ENCODE measurements at places on chromosomes 5 and 9.

DNA sequence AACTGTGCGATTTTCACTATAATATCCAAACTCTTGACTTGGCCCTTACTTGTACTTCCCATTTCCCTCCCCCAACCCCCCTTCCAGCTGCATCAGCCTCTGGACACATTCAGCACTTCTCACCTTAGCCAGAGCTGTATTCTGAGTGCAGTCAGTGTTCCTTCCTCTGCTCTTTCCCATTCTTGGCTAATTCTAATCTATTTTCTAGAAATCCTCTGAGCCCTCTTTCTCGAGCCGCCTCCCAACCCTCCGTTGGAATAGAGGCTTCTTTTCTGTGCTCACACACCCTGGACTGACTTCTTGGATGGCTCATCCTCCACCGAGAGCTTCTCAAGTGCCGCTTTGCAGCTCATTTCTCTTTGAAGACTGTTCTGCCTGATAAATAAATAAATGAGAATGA lies 188.8 kb downstream of the NTRK2 start:
- DNase-seq: no peak

DNA sequence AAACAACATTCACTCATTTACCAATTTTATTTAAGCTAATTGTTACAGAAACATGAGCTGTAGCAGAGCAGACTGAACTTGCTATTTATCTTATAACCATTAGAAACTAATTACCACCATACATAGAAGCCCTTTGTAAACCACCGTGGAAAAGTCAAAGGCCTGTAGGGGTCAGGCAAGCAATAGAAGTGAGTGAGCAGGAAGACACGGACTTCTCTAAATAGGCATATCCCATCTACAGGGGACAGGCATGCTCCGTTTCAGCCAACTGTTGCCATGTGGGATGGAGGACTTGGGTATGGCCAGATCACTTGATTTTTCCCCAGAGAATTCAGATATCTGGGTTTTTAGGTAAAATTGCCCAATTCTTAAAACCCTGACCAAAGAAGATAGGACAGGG lies 44.8 kb downstream of the PRRC1 start:
- DNase-seq: no peak

GRCh38 chr5:151034422-151035379 lies 14.3 kb downstream of the GPX3 start:
- no peak for DNase-seq

- DNase-seq: no peak
Observed at GRCh38 chr9:102113191-102113590, 374.7 kb upstream of the GRIN3A start.

DNA sequence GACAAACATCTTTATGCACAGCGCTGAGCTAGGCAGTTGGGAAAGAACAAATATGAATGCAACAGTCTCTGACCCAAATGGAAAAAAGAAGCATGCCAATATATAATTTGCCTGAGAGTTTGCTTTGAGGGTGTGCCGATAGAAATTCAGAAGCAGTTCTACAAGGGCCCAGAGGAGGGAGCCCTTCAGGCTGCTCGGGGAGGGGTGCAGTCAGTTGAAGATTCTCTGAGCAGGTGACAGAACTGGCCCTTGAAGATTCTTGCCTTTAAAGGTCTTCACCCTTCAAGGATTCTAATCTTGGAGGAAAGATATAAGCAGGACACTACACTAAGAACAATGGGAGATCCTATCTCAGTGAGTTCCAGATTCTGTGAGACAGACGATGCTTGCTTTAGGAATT lies 3.7 kb upstream of the PAPPA start:
- no peak for DNase-seq

- DNase-seq: no peak
Observed at GRCh38 chr9:105244734-105245028, 230 bp downstream of the SLC44A1 start.

DNA sequence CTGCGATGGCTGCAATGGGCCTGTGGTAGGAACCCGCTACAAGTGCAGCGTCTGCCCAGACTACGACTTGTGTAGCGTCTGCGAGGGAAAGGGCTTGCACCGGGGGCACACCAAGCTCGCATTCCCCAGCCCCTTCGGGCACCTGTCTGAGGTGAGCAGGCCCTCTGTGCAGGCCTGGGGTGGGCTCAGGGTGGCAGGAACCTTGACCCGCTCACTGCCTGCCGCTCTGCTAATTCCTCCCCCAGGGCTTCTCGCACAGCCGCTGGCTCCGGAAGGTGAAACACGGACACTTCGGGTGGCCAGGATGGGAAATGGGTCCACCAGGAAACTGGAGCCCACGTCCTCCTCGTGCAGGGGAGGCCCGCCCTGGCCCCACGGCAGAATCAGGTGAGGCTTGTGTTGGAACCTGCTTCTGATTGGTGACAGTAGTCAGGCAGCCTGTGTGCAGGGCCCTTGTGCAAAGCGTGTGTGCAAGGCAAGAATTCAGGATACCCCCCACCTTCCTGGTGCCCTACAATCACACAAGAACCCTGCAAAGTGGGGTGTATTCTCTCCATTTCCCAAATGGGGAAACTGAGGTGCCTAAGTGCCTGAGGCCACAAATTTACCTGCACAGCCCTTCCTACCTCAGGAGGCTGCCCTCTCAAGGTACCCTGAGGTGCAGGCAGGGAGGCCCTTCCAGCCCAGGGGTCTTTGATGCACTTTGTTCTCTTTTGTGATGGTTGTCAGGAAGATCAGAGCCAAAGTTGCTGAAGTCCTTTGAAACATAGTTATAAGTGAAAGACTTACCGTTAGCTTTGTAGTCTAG lies 3.4 kb downstream of the SQSTM1 start:
- no peak for DNase-seq

DNA sequence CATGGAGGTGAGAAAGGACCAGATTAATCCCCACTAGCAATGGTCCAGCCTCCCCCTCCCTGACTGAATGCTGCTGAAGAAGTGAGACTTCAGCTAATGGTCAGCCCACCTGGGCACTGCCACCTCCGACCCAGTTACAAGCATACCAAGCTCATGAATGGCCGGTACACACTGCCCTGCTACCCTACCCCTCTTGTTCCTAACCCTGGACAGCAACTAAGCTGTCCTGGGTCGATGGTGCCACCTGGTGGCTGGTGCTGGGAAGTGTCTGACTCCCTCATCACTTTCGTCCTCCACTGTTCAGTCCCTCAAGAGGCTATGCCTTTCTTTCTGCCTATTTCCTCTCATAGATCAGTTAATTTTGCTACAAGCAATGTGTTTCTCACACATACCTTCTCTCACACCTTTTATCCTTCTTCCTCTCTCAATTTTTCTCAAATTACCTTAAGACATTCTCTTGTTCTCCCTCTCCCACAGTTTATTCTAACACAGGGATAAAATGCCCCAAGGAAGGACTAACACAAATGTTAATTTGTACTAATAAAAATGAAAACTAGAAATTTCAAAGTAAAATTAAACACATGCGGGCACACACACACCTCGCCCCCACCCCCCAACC lies 42.4 kb downstream of the PAX5 start:
- DNase-seq: peak; percentile 60

DNA sequence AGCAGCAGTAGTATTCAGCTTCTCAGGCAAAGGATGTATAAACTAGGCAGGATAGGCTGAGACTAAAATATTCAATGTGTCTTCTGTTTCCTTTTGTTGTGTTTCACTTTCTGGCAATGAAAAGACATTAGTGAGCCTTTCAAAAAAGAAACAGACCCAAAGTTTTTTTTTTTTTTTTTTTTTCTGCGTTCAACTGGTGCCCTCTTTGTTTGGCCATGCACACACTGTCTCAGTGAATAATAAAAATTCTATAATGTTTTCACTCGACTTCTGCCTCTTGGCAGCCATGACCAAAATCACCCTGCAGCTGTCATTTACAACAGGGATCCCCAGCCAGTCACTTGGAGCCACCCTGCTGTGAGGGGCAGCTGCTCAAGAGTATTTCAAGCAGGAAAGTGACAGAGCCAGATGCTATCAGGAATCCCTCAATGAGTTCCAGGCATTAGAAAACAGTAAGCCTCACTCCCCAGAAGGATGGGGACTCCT lies 44.0 kb upstream of the MAN2A1 start:
- DNase-seq: no peak

DNA sequence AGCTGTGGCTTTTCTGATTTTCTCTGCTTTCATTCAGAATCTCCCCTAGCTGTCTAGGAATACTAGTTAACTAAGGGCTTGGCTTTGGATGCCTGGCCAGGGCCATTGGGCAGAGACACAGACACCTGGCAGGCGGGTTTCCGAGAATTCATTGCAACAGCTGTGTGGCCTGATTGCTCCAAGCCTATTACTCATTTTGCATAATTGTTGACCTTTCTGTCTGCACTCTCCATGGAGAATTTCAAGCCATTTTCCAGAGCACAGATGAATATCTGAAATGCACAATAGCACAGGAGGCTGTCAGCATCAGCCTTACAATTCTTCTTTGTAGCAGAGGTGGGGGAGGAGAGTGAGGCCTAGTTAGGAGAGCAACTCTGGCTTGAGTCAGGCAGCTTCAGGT lies 310.5 kb downstream of the DMAC1 start:
- DNase-seq: no peak

DNA sequence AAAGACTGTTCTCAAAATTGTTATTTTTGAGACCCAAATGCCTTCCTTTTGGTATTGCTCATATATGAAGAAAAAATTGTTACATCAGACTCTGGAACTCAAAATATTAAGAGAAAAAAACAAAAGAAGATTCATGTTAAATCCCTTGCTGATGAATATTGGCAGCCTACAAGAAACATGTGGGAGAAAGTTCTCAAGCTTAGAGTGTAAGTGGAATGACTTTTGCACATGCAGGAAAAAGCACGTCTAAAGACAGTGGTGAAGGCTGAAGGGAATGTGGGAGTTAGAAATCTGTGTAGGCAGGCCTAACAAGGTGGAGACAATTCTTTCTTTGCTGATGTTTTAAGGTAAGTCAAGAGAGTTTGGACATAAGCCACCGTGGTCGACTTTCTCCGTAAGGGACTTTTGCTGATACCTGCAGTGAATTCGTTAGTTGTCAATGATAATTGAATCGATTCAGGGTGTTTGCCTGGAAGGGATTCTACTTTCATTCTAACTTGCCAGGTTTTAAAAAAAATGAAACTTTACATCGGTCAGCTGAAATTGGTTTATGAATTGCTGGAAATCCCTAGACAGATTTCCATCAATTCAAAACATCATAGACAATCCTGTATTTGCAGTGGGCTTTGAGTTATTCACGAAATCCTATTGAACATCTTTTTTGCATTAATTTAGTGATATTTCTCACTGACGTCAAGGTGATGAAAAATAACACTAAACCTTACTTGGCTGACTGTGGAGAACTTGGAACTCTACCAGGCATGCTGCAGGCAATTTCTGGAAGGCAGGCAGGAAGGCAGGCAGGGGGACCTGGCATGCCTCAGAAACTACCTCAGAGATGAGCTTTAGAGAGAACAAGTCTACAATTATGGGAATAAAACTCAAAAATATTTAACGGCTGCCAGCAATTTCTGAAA lies 359.1 kb upstream of the ADAMTSL1 start:
- DNase-seq: no peak

DNA sequence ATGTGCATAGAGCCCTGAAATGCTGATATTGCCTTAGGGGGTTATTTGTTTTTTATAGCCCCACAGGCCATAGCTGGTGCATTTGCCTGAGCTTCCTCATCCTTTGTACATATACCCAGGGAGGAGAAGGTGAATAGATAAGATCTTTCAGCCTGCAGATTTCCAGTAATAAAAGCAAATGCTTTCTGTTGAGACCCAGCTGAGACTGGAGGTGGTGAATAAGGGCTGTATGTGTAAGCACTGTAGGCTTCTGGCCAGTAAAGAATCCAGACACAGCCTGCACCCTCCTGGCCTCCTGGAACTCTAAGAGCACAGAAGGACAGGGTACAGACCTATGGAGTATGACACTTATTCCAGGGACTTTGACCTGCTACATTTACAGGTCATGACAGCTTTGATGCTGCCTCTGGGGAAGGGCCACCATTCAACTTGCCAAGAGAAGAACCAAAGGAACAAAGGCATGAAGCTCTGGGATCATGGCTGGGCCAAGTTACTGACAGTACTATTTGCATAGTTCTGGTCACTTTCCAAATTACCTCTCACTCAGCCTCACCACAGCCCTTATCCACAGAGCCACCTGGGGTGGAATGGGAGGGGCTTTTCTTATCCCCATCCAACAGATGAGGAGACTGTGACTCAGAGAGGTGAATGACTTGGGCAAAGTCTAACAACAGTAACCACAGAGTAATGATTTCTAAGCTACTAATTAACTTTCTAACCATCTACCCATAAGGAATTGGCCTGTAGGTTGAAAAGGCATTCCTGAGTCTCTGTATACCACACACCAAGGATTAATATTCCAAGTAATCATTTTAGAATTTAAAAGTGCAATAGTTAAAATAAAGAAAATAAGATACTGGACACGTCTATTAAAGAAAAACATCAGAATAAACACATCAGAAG lies 604.5 kb upstream of the KLF4 start:
- DNase-seq: no peak

DNA sequence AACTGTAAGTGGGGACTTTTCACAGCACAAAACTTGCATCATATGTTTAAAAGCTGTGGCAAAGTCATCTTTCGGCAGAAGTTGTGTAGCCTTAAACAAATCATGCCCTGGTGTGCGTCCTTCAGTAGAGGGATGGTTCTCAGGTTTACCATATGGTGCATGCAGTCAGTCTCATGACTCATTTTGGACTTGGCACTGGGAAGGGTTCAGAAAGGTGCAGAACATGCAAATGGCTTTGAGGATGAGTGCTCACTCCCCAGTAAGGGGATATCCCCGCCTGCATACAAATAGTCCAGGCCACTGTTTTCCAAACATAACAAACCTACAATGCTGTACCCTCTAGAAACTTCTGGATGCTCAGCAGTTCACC lies 260.3 kb downstream of the NDUFS4 start:
- DNase-seq: no peak

DNA sequence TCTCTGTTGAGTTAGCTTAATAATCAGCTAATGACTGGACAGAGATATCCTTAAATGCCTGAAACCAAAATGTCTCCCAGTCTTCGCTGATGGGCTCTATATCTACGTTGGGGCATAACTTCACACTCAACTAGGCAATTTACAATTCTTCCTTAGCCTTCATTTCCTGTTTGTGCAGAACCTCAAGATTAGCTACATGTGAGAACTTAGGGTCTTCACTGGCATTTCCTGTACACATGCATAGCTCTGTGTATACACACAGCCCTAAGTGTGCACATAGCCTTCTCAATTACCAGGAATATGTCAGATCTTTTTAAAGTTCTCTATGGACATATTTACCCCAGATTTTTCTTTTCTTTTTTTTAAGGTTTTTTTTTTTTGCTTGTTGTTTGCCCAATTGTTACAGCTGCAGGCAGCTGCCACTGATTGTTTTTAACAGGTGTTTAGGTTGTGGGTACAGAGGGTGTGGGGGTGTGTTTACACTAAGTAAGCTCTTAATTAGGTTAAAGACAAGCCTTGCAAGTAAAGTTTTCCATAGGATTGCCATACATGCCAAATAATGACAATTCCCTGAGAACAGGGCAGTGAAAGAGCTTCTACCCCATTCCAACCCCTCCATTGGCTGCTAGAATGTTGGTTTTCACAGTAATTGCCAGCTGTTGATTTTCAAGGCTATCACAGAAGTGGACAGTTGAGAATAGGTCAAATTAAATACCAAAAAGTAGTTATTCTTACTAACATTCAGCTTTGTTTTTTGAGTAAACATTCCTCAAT lies 441.0 kb downstream of the TLE4 start:
- DNase-seq: no peak

Data from GM06990 (cell line).